ENCODE measurements at places on chromosomes 1 and 21.
A peak's percentile ranks its signal among the peaks of the same experiment; 100 is the strongest.

GRCh38 chr1:3925256-3925655, 25.2 kb upstream of the C1orf174 start:
- DNase-seq = no peak

GRCh38 chr1:160409486-160409885, 9.1 kb downstream of the VANGL2 start:
- DNase-seq = no peak

DNA sequence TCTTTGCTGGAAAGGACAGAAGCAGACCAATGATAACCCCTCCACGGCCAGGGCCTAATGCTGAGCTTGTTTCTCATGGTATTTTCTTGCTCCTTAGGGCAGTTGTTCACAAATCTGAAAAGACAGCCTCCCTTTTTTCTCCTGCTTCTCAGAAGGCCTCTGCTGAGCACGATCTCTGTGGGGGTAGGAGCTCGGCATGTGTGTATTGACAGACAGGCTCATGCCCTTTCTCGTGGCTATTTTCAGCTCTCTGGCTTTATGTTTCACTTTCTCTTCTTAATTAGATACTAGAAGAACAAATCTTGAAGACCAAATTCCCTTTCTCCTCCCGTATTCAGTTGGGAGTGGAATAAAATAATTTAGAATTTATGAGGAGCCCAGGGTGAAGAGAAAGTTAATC, 768 bp upstream of the RIIAD1 start:
- DNase-seq = peak; percentile 11

- no peak for DNase-seq
Observed at GRCh38 chr1:226576601-226577000, 28.0 kb downstream of the STUM start.

GRCh38 chr1:8704866-8705506, 112.5 kb downstream of the RERE start:
- no peak for DNase-seq

GRCh38 chr1:2255047-2255419, 26.9 kb downstream of the SKI start:
- no peak for DNase-seq

DNA sequence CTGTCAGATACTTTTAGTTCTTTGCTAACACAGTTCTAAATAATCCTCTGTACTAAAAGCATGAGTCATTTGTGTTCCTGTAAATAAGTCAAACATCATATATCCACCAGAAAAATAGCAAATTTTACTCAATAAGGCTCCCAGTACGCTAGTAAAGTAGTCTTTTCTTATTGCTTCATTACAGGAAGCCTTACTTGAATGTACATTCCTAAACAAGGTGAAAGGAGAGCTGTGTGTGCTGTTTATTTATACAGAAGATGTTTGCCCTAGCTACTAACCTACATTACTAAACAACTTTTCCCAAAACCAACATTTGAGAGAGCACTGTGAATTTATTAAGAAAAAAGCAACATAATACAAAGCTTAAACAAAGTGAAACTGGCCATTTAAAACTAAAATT, 52.0 kb downstream of the ZNHIT6 start:
- DNase-seq = no peak

DNA sequence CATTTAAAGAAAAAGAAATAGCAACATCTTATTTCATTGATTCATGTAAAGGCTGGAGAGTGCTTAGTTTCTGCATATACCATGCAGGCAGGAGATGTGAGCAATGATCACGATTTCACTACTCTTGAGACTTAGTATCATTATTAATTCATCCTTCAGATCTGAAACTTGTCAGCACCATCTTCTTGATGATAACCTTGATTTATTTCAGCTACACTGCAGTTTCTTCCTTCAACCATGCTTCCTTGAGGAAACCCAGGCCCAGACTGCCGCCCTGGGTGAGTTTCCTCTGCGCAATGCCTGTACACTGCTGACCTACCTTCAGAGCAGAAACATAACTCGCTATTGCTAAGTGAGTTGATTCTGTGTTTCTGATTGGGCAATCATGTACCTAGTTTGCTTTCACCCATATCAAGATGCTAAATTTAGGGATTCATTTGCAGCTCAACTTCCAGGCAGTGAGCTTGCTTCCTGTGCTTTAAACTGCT, 13.5 kb upstream of the BCL10 start:
- DNase-seq = peak; percentile 38

- DNase-seq = no peak
Observed at GRCh38 chr1:192949783-192950182, 109.4 kb downstream of the UCHL5 start.

- no peak for DNase-seq
Observed at GRCh38 chr21:34826836-34827235, 158.0 kb downstream of the CLIC6 start.

Data from fibroblast of skin of right biceps (primary cell).